ENCODE measurements at places on chromosomes 2 and 18.

DNA sequence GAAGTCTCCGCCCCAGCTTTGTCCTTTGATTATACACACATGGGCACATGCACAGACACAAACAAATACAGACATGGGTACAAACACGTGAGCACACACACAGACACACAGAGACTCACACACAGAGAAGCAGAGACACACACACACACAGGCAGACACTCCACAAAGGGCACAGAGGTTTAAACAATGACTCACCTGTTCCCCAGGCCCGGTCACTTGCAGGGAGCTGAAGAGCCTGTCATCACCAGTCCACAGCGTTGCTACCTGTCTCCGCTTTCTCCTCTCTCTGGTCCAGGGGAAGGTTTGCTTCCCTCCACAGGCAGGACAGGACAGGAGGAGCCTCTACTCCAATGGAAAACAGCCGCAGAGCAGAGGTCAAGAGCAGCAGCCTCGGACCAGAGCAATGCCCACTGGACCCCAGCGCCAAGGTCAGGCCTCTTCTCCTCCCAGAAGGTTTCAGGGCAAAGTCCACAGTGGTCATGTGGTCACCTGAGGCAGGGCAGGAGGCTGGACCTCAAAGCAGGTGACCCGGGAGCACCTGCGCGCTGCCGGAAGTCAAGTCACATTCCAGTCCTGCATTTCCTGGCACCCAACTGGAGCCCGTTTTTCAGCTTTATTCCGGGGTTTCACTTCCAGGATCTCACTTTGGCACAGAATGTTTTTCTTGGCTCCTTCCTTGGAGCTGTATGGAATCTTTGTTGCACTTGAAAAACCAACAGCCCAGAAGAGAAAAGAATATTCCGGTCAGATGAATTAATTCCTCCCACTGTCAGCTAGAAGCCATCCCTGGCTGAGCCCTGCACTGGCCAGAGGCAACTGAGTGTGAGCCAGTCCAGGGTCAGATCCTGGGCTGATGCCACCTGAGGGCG is at the start of gene RAB17:
Gene RAB17 (minus strand): TSS at position 463 of the 869 bp plus-strand sequence. CDS start 4,580 bp downstream, outside the sequence.
- DNase-seq, result no peak

DNA sequence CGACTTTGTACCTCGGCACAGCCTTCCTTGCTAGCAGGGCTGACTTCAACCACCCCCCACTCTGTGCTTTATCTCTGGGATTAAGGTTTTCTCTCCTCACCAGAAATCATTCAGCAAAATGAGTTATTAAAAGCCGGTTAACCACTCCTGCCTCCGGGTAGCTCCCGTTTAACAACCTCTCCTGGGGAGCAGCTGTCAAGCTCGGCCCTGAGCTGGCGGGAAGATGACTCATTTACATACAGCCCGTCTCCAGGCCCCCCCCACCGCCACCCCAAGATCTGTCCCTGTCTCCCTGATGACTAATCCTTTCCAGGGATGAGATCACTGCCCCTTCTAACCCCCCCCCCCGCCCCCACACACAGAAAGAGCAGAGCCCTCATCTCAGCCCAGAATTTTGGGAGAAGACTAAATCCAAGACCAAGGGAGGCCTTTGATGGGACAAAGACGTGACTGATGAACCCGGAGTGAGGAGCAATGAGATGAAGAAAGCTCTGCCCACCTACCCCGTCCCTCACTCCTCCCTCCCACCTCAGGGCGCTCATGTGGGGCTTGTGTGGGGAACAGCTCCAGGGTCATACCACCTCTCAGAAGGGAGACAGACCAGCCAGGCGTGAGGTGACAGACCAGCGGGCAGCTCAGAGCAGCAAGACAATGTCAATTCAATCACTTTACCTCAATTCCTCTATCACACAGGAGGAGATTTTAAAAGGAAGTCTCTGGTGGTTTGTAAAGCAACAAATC is 131.4 kb downstream of the MSH2 start:
- DNase-seq, result peak; percentile 81

GRCh38 chr2:18651842-18652774 is 62.7 kb upstream of the NT5C1B start:
- DNase-seq, result peak; percentile 39

DNA sequence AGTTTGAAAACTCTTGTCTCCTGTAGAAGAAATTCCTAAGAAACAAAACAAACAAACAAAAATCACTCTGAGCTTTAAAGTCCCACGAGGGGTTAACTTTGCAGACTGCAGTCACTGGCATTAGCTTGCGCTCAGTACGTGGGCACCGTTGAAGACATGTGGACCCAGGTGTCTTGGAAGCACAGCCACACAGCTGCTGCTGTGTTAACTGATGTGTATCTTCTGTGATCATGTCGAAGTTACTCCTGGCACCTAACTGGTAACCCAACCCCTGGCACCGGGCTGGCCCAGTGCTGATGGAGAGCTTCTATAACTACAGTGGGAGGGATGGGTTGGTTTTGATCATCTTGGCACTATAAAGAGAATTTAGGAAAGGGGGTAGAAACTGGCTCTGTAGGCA is 51.6 kb upstream of the FHL2 start:
- no peak for DNase-seq

GRCh38 chr2:34365932-34366331 is 766.8 kb upstream of the FAM98A start:
- DNase-seq, result no peak

- DNase-seq, result peak; percentile 74
Measured at GRCh38 chr2:182915369-182916326, 49.2 kb upstream of the FRZB start.

DNA sequence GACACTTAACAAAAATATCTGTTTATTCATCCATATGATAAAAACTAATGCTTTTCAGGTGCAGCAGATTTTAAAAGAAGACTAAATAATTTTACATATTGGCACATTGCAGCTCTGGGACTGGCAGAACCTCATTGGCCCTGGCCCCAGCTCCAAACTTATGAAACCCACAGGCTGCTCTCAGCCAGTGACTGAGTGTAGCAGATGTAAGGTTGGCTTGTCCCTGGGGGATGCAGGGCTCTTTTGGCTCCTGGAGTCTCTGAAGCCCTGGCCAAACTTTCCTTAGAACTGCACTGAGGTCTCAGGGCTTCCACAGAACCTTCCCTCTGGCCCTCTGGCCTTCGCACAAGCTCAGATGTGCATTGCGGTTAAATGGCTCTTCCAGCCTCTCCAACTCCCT is 725.0 kb upstream of the SOX11 start:
- DNase-seq, result no peak
